ENCODE measurements at places on chromosomes 4 and X.
A peak's percentile ranks its signal among the peaks of the same experiment; 100 is the strongest.

GRCh38 chrX:11059933-11060332 is 51.2 kb upstream of the HCCS start:
- DNase-seq, result no peak

DNA sequence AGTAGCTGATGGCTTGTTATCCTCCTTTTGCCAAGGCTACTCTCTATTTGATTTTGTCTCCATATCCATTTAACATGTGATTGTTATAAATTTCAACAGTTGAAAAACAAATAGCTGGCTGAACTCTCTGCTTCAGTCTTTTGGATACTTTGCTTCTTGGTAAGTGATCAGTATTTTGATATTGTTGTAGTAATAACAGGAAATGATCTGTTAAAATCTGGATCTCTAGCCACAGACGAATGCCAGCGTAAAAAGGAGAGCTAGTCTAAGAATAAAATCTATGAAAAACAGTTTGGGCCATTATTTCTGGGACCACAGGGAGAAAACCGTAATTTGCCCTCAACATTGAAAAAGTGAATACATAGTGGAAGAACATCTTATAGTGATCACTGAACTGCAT is 113.8 kb downstream of the ANAPC10 start:
- DNase-seq, result no peak

GRCh38 chr4:102552781-102553180 is 51.6 kb downstream of the NFKB1 start:
- no peak for DNase-seq

DNA sequence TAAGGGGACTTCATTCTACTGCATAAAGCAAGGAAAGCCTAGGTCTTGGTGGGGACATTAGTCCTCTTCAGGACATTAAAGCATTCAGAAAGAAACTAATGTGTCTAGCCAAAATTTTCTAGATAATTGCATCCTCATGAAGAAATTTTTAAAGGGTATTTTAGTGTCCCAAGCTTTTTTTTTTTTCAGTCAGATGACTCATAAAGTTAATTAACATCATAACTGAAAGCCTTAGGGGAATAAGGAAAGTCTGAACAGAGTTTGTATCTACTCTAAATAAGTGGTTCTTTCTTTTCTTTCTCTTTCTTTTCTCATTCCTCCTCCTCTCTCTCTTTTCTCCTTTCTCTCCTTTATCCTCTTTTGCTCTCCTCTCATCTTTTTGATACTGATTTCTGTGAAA is 202.4 kb downstream of the ADAMTS3 start:
- no peak for DNase-seq

GRCh38 chr4:177064729-177065394 is 244.8 kb upstream of the NEIL3 start:
- no peak for DNase-seq

DNA sequence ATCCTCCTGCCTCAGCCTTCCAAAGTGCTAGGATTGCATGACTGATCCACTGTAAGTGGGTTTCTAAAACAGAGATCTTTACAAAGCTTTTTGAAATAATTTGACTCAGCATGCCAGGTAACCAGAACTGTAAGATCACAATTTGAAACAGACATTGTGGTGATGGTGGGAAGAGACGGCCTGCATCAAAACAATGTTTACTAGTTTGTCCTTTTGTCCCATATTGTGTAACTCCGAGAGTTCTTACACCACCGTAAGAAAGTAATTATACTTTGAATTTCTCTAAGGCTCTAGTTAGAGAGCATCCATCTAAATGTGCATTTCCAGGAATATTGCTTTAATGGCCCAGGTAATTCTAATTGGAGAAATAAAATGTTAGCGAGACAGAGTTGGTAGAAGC is 594 bp upstream of the ARHGAP24 start:
- DNase-seq, result no peak

GRCh38 chrX:40240844-40241243 is 143.1 kb upstream of the BCOR start:
- no peak for DNase-seq

- DNase-seq, result no peak
These were observed 660 bp upstream of the HSPA4L start for GRCh38 chr4:127781300-127782024.

DNA sequence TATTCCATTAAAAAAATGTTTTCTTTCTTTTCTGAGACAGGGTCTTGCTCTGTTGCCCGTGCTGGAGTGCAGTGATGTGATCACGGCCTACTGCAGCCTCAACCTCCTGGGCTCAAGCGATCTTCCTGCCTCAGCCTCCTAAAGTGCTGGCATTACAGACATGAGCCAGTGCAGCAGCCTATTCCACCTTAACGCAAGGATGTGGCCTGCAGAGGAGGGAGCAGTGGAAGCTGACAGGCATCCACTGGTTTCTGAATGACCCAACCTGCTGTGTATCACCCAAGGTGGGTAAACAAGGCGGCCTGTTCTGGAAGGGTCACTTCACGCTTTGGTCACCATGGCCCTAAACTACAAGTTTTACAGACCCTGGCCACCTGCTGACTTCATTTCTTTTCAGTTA is 60.8 kb downstream of the ACOX3 start:
- no peak for DNase-seq

- DNase-seq, result peak; percentile 16
These were observed 52.8 kb upstream of the ANKRD17 start for GRCh38 chr4:73311428-73311827.

All from astrocyte of the cerebellum (primary cell).